ENCODE measurements at places on chromosomes 2 and 18. TPM values are rescaled to one million over a fixed set of nuclear protein-coding genes. Genes with fewer than 3 reads are reported as not detected.

The VWA3B gene
- not detected for total RNA-seq

The CFAP65 gene
- 0.23 TPM for total RNA-seq

The DSG1 gene
- not detected for total RNA-seq

The KIF3C gene
- total RNA-seq, result 34.6 TPM

The SRD5A2 gene
- total RNA-seq, result 0.03 TPM

DNA sequence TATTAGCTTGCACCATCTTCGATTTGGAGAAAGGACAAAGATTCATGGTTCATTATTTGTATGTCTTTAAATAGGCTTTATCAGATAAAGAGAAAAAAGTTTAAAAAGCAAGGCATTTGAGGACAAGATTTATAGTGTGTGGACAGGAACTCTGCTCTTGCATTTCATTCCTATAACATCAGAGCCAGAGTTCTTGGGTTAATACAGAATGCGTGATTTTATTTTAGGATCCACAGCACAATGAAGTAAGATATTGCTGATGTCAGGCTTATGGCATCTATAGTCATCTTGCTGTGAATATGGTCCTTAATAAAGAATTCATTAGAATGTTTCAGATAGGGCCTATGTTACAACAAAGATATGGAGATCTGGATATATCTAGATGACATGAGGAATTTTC is 19.7 kb downstream of the RASGRP3 start:
- DNase-seq, result no peak

DNA sequence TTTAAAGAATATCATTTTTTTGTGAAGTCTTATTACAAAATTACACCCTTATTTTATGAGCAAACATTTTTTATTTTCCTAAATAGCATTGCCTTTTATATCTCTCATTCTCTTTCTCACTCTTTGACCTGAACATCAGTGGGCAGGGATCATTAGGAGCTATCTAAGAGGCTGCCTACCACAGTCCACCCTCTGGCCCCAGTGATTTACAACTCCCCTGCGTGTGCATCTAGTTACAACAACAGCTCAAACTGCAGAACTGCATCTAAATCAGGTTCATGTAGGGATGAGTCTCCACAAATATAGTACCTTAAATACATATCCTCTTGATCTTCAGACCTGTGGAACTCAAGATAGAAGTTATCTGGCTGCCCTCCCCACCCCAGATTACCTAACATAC is 172.4 kb upstream of the CXCR4 start:
- no peak for DNase-seq

DNA sequence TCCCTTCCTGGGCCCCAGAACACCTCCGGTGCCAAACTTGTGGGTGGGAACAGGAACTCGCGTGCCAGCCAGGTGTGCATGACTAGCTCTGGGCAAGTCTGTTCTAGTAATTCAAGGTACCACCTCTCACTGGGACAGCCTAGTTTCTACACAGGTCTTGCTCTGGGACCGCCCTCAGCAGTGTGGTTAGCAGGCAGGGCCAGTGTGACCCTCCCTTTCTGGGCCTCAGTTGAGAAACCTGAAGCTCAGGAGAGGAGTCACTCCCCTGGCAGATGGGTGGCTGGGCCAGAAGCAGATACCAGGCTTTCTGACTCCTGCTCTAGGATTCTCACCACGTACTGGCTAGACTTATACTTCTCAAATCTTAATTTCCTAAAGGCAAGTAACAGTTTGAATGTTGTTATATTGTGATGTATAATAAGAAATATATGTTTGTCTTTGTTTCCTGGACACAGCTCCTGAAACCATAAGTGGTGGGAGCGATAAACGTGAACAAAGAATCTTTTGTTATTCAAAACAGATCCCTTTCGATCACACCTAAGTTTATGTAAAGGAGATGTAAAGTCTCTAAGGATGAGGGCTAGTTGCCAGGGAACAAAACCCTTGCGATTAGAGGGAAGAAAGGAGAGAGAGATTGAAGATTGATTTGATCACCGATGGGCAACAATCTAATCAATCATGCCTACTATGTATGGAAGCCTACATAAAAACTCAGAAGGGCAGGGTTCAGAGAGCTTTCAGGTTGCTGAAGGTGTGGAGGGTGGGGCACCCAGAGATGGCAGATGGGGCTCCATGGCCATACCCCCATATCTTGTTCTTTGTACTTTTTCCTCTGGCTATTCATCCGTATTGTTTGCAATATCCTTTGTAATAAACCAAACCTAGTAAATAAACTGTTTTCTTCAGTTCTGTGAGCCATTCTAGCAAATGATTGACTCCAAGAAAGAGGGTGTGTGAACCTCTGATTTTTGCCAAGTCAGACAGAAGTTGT is 952 bp upstream of the UGT1A6 start:
- DNase-seq, result no peak

- DNase-seq, result no peak
These were observed 334.6 kb upstream of the LRATD1 start for GRCh38 chr2:14297906-14298305.

GRCh38 chr18:77405096-77405495 is 155.4 kb downstream of the GALR1 start:
- no peak for DNase-seq

Measured in GM23338 (cell line).